ENCODE measurements at places on chromosomes 16 and 17.

DNA sequence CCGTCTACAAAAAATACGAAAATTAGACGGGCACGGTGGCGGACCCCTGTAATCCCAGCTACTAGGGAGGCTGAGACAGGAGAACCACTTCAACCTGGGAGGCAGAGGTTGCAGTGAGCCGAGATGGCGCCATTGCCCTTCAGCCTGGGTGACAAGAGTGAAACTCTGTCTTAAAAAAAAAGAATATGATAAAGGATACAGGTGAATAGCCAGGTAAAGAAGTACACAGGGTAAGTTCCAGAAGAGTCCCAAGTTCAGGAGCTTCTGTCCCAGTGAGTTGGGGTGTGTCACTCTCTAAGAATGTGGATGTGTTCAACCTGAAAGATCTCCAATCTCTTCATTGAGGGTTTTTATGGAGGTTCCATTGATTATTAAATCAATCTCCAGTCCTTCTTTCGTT, 6.8 kb downstream of the TMC5 start:
- DNase-seq, result no peak

- no peak for DNase-seq
Observed at GRCh38 chr17:44024271-44024663, 9.5 kb upstream of the TMEM101 start.

- no peak for DNase-seq
Observed at GRCh38 chr17:47989700-47990099, 18.8 kb downstream of the CDK5RAP3 start.

- no peak for DNase-seq
Observed at GRCh38 chr16:81517629-81518438, 73.2 kb downstream of the CMIP start.

DNA sequence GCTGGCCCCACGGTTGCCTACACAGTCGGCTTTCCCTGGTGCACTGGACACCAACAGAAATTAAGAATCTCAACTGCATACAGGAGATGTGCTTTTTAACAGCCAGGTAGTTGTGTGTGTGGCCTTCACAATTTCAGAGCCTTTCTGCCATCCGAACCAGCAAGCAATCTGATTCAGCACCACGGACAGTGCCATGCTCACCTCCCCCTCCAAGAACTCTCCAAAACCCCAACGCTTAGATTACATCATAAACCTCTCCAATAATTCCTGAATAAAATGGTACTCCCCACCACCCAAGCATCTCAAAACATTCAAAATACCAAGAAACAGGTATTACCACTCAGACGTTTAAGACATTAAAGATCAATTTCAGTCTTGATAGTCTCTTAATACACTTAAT, 31.8 kb downstream of the USP7 start:
- peak; percentile 11 for DNase-seq

DNA sequence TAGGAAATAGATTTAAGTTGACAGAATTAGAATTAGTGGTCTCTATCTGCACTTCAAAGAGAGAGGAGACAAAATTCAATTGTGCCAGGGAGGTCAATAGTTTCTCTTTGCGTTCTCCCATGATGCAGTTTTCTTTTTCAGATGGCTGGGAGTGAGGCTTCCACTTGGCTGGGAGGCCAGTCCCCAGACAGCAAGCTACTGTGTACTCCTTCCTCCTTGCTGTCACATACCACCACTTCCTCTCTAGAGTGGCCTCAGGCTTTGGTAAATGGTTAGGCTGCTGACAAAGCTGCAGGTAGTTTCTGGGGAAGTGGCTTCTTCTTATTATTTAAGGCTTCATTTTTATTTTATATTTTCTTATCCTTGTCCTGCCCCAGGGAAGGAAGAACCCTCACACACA, 106.2 kb upstream of the HS3ST4 start:
- DNase-seq, result no peak

DNA sequence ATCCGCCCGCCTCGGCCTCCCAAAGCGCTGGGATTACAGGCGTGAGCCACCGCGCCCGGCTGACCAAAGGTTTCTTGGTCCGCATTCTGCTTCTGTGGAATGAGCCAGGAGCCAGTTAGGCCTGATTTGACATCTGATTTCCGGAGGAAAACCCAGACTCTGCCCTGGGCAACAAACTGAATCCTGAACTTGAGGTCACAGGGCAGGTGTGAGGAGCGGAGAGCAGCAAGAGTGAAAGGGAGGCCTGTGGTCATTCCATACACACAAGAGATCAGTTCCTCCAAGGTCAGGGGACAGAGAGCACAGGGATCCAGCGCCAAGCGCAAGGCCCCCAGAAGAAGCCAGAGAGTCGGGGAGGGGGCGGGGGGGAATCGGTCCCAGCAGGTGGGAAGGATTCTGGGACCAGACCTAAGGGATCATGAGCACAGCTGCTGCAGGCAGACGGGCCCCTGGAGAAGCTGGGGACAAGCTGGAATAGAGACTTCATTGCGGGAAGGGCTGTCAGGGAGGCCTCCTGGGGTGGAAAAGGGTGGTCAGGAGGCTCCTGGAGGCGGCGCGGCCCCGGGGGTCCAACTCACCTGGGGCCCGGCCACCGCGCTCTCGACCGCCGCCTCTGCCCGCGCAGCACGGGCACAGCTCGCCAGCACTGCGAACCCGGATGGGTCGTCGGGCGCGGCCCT, 436 bp downstream of the SHPK start:
- no peak for DNase-seq

GRCh38 chr17:7497228-7497627, 13.1 kb downstream of the POLR2A start:
- DNase-seq, result no peak

DNA sequence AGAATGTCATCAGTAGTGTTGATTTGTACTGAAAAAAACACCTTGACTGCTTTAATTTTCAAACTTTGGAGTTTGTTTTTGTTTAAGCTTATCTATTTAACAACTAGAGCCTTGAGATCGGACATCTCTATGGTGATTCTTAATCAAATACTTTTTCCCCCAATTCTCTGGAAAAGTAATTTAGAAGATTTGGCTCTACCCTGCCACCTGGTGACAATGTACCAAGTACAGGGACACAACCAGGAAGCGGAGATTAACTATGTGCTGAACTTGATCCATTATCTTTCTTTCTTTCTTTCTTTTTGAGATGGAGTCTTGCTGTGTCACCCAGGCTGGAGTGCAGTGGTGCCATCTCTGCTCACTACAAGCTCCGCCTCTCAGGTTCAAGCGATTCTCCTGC, 30.8 kb downstream of the USP43 start:
- no peak for DNase-seq

- DNase-seq, result no peak
Observed at GRCh38 chr16:8963010-8963820, 491 bp downstream of the USP7 start.

- DNase-seq, result no peak
Observed at GRCh38 chr16:88549671-88550245, 20.4 kb upstream of the ZC3H18 start.

DNA sequence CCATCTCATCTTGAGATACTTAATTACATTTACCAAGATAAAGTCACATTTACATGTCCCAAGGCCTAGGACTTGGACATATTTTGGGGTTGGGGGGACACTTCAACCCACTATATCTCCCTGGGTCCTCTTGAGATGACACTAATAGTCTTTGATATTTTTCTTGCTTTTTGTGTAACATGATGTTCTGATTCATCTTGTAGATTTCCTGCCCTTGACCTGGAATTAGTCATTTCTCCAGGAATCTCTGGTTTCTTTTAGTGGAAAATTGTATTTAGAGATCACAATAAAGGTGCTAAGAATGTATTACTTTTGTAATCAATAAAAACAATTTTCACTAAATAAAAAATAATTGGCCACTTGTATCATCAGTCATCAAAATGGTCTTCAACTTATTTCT, 157.3 kb downstream of the VPS53 start:
- DNase-seq, result no peak

GRCh38 chr17:66340720-66341119, 38.3 kb downstream of the PRKCA start:
- DNase-seq, result no peak

DNA sequence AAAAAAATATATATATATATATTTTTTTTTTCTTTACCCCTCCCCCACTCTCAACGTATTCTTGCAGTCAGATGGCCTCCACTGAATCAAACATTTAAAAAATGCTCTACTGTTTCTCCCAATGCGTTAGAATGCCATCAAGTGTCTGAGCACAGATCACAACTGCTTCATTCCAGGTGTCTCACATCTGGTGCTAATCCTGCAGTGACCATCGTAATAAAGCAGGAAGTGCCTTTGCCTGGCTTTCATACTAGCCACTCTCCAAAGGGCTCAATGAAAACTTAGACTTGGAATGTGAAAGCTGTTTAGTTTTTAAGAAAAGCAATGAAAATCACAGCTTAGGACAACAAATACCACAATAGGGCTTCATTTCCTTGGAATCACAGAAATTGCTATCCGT, 37.2 kb downstream of the SKAP1 start:
- DNase-seq, result no peak

DNA sequence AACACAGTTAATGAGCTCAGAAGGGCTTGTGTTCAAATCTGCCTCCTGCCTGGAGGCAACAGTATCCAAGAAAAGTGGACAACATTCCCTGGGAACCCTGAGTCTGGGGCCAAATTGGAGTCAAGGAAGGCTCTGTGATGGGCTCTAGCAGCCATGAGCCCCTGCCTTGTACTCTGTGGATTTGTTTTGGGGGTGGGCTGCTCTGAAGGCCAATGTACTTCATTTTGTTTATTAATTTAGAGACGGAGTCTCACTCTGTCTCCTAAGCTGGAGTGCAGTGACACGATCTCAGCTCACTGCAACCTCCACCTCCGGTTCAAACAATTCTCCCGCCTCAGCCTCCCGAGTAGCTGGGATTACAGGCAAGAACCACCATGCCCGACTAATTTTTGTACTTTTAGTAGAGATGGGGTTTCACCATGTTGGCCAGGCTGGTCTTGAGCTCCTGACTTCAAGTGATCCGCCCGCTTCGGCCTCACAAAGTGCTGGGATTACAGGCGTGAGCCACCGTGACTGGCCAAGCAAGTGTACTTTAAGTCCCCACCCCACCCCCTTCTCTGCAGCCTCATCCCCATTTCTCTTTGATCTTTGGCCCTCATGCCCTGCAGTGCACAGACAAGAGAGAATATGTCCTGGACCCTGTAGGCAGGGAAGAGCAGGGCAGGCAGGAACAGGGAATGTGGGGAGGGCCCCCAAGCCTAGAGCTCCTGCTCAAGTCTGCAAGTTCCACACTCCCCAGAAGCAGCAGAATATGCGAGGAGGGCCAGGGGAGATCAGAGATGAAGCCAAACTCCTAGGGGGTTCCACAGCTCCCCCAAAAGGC, 2.7 kb upstream of the GIP start:
- no peak for DNase-seq

DNA sequence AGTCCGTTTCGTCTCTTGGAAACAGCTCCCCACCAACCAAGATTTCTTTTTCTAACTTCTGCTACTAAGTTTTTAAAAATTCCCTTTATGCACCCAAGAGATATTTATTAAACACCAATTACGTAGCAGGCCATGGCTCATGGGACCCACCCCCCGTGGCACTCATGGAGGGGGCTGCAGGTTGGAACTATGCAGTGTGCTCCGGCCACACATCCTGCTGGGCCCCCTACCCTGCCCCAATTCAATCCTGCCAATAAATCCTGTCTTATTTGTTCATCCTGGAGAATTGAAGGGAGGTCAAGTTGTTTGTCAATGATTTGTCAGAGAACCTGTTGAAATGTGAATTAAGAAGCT, 48.2 kb downstream of the IL21R start:
- no peak for DNase-seq

- DNase-seq, result no peak
Observed at GRCh38 chr17:10120109-10120485, 78.3 kb downstream of the GAS7 start.

DNA sequence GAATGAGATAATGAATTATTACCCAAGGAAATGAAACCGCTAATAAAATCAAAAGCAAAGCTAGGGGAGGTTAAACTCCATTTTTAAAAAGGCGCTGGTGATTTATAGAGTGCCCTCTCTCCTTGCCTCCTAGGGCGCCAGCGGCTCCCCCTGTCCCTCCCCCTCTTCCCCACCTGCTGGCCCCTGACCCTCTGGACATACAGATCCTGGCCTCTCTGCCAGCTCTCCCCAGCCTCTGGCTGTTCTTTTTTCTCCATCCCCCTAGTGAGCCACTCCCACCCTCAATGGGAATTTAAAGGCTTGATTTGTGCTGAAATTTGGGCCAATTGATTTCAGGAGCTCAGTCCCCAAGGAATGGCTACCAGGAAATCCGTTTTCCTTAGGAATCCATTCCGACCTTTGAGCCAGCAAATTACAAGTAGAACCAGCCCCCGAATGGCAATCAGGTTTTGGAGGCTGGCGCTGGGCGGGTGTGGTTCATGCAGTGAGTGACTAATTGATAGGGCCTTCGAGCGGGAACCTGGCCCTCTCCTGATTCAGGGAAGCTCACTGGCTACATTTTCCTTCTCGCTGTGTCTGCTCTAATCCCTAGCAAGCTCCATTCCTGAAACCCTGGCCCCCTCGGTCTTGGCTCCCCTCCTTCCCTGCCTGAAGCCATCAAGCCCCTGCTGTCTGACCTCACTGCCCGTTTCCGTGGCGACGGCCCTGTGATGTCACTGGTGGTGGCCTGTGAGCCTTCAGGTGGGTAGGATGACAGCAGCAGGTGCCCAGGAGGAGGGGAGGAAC, 141.9 kb upstream of the SDK2 start:
- DNase-seq, result no peak

DNA sequence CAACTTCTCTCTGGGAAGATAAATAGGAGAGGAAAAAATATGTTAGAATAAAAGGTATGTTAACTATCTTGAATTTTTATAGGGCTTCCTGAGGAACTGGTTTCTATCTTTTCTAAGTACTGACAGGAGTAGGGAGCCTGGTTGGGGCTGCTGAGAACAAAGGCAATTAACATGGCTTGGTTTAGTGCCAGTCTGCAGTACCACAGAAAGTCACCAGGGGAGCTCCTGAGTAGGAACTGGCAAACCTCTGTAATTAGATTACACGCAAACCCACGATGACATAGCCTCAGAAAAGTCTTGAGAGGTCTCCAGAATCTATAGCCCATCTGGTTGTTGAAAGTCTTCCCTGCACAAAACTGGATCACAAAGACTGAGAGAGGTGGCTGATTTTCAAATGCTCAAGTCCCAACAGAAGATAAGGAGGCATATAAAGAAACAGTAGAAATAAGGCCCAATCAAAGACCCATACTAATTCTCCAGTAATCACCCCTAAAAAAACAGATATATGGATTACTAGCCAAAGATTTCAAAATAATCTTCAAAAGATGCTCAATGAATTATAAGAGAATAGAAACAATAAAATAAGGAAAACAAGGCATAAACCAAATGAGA, 11.7 kb upstream of the CNTNAP4 start:
- DNase-seq, result no peak

DNA sequence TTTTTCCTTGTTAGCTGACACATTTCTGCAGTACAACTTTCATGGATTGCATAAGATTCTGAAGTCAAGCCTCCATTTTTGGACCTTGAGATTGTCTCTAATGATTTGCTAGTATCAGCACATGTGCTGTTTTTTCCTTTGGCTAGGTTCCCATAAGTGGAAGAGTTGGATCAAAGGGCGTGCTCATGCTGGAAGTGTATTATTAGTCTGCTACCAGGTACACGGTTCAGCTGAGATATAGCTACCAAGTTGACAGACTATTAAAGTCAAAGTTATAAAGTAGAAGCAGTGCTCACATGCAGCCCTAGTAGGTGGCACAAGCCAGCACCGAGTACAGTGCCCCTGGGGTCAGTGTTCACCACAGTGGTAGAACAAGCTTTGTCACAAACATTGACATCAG, 3.2 kb downstream of the FAHD1 start:
- DNase-seq, result no peak

Data from AG09319 (cell line).